ENCODE measurements at places on chromosomes 12 and 14. TPM values are rescaled to one million over a fixed set of nuclear protein-coding genes. Genes with fewer than 3 reads are reported as not detected.

- H3K4me1 ChIP-seq: peaks cover 8% of the 10 kb centered on the region
- H3K36me3 ChIP-seq: no peaks in the 10 kb centered on the region
- H3K27ac ChIP-seq: peak overlapping the region; percentile 49
- ATAC-seq: peak; percentile 74
- peak overlapping the region; percentile 81 for H3K4me3 ChIP-seq
- no peaks in the 10 kb centered on the region for H3K27me3 ChIP-seq
Measured at GRCh38 chr14:21894003-21894897, 220.6 kb upstream of the OR4E1 start.

DNA sequence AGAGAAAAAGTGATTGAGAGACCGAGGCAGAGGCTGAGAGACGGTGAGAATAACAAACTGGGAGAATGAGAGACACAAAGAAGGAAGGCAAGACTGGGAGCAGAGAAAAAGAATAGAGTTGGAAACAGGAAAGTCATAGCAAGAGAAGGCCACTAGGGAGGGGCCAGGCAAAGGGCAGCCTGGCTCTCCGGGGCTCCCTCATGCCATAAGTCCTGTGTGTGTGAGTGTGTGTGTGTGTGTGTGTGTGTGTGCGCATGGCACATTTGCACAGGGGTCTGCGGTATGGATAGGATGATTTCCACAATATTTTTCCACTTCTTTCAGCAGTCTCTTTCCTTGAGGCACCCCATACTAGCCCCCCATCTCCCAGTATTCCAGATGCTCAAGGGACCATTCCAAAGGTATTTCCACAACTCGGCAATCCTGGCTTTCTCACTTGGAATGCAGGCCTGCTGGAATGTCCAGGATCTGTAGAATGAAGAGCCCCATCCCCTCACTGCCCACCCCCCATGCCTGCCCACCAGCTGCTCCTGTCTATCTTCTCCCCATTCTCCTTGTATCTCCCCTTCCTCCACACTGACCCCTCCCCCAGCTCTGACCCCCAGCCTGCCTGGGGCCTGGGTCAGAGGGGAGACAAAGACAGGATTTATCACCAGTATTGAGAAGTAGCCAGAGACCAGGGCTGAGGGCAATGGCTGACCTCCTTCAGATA lies 9.0 kb downstream of the GPR84 start:
- H3K27me3 ChIP-seq: no peaks in the 10 kb centered on the region
- peaks cover 22% of the 10 kb centered on the region for H3K36me3 ChIP-seq
- peak overlapping the region; percentile 39 for H3K27ac ChIP-seq
- ATAC-seq: no peak

Gene CMA1
- 0.80 TPM for total RNA-seq

DNA sequence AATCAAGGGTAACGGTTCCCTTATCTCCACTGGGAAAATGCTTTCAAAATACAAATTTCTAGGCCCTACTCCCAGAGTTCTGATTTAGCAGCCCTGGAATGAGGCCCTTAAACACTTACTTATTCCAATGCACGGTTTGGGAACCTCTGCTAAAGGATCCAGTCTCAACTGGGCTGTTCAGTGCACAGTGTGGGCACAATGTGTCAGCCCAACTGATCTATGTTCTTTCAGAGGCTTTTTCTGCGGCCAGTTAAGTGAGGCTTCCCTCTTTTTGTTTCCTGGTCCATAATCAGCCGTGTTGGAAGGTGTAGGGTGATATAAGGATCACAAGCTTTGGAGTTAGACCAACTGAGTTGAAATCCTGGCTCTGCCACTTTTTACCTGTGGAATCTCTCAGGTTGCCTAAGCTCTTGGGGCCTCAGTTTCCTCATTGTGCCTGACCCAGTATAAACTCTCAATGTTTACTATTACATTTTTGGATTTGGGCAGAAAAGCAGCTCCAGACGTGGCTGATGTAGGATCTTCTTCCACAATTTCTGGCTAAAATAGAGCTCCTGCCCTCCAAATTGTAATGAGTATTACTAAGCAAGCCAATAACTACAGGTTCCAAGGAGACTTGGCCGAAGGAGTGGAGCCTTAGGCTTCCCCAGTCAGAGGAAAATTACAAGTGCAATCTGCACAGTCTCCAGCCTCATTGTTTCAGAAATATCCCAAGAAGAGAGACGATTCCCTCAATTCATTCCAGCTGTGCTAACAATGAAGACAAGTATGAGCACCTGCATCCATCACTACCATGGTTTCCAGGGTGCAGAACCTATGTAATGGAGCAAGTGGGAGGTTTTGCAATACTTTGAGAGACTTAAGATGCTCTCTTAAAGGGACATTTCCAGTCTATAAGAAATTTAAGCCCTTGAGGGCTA lies 2.3 kb upstream of the ANGEL1 start:
- H3K4me3 ChIP-seq: no peak overlapping the region
- peaks cover 5% of the 10 kb centered on the region for H3K36me3 ChIP-seq
- no peak for ATAC-seq
- no peaks in the 10 kb centered on the region for H3K27me3 ChIP-seq
- H3K27ac ChIP-seq: no peak overlapping the region

Gene LRRK2
- total RNA-seq: 0.04 TPM
